Epithelial cell of alveolus of lung (primary cell): ENCODE measurements at places on chromosomes 2 and 18. TPM values are rescaled to one million over a fixed set of nuclear protein-coding genes. Genes with fewer than 3 reads are reported as not detected.

Gene TTN
- under 0.01 and 2.4 TPM in 2 replicates for total RNA-seq

Gene RFTN2
- 4.5 and 11.9 TPM in 2 replicates for total RNA-seq

Gene HRH4
- total RNA-seq: not detected in 2 replicates

Gene DQX1
- total RNA-seq: 0.39 TPM in 1 of 2 replicates, not detected in the other

Gene SERPINB4
- 0.64 TPM in 1 of 2 replicates, not detected in the other for total RNA-seq

Gene TLX2
- total RNA-seq: not detected in 2 replicates

Gene RNF144A
- total RNA-seq: 5.0 and 6.0 TPM in 2 replicates

Gene DSG2
- total RNA-seq: 13.7 and 28.7 TPM in 2 replicates

Gene AQP12B
- not detected in 2 replicates for total RNA-seq

Gene TNFAIP6
- 32.4 and 48.5 TPM in 2 replicates for total RNA-seq

Gene COL6A3
- 1,213 and 2,045 TPM in 2 replicates for total RNA-seq

Gene MFSD2B
- total RNA-seq: 0.13 TPM in 1 of 2 replicates, not detected in the other

Gene IL18RAP
- 0.26 and 0.32 TPM in 2 replicates for total RNA-seq

Gene TCF7L1
- 0.78 and 1.4 TPM in 2 replicates for total RNA-seq

Gene C2orf42
- total RNA-seq: 9.3 and 19.2 TPM in 2 replicates

Gene SNX17
- total RNA-seq: 77.5 and 138 TPM in 2 replicates

Gene MRPL30
- total RNA-seq: 33.0 and 48.2 TPM in 2 replicates

Gene MRO
- total RNA-seq: not detected in 2 replicates

Gene MOGAT1
- not detected in 2 replicates for total RNA-seq

Gene ELMOD3
- 7.1 and 18.2 TPM in 2 replicates for total RNA-seq

Gene ECEL1
- not detected in 2 replicates for total RNA-seq

Gene SIGLEC15
- total RNA-seq: 1.0 TPM in 1 of 2 replicates, not detected in the other

Gene CERKL
- total RNA-seq: not detected in 2 replicates

Gene UGT1A7
- 0.13 TPM in 1 of 2 replicates, not detected in the other for total RNA-seq

Gene CHRND
- 2.7 TPM in 1 of 2 replicates, not detected in the other for total RNA-seq

Gene CAVIN2
- total RNA-seq: 6.5 and 16.9 TPM in 2 replicates

Gene HTR2B
- total RNA-seq: 0.08 TPM in 1 of 2 replicates, not detected in the other

Gene GPR55
- total RNA-seq: not detected in 2 replicates

Gene SCYGR4
- not detected in 2 replicates for total RNA-seq

Gene FSHR
- not detected in 2 replicates for total RNA-seq

Gene ZNF396
- total RNA-seq: 0.78 and 1.4 TPM in 2 replicates

Gene MPV17
- total RNA-seq: 80.7 and 88.8 TPM in 2 replicates

Gene HOXD13
- not detected in 2 replicates for total RNA-seq

Gene FBXO15
- total RNA-seq: 0.91 TPM in 1 of 2 replicates, not detected in the other

Gene RNF152
- 10.0 and 11.6 TPM in 2 replicates for total RNA-seq

Gene NRP2
- total RNA-seq: 35.7 and 51.8 TPM in 2 replicates

Gene RND3
- total RNA-seq: 63.7 and 87.9 TPM in 2 replicates

Gene G6PC2
- total RNA-seq: not detected in 2 replicates

Gene ARHGEF4
- total RNA-seq: 2.3 and 7.4 TPM in 2 replicates

Gene GPR155
- total RNA-seq: 1.6 and 2.2 TPM in 2 replicates

Gene ASXL3
- total RNA-seq: 1.2 and 2.2 TPM in 2 replicates

Gene MC4R
- total RNA-seq: not detected in 2 replicates

Gene LOXHD1
- total RNA-seq: not detected in 2 replicates

Gene ACOXL
- total RNA-seq: not detected in 2 replicates

Gene MAP3K19
- not detected in 2 replicates for total RNA-seq

Gene PIEZO2
- total RNA-seq: 21.9 and 25.4 TPM in 2 replicates

Gene MC5R
- not detected in 2 replicates for total RNA-seq

Gene VSNL1
- total RNA-seq: 0.26 TPM in 1 of 2 replicates, not detected in the other
